ENCODE measurements at places on chromosomes 3 and 15.

DNA sequence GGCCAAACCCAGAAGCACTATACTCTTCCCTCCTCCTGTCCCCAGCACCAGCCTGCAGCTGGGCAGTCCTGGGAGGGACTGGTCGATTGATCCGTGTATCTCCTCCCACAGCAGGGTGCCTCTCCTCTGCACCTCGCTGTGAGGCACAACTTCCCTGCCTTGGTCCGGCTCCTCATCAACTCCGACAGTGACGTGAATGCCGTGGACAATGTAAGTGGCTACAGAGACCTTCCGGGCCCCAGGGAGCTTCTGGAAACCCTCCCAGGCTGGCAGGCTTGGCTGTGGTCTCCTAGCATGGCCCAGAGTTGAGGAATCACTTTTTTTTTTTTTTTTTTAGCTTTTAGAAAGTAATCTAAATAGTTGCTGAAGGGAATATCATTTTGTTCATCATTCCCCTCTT is 30.7 kb downstream of the ANKDD1A start:
- DNase-seq = peak; percentile 42

DNA sequence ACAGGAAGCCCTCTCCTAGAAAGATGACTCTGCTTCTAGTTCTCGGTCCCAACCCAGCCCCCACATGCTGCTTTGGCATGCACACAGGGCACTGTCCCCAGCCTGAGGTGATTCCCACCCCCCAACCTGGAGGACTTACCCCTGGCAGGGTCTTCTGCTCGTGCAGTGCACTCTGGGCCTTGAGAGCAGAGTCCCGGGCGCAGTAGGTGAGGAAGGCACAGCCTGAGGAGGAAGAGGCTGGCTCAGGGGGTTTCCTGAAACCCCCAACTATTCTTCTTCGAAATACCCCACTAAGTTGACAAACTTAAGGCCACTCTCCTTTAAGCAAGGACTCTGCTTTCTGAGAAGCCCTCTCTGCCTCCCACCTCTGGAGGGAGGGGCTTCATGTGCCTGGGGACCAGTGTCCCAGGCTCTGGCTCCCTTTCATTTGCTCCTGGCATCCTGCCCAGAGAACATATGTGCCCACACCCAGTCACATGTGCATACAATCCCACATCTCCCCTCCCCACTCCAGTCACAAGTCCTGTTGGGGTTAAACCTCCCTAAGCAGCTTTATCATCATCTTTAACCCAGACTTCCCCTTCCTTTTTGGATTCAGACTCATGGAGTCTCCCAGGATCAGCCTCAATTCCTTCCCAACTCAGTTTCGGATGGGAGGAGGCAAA is 4.1 kb downstream of the CELF6 start:
- DNase-seq = no peak

GRCh38 chr3:97952280-97952679 is 20.0 kb downstream of the RIOX2 start:
- DNase-seq = no peak

GRCh38 chr3:12461097-12461649 is 23.1 kb upstream of the TSEN2 start:
- DNase-seq = no peak

DNA sequence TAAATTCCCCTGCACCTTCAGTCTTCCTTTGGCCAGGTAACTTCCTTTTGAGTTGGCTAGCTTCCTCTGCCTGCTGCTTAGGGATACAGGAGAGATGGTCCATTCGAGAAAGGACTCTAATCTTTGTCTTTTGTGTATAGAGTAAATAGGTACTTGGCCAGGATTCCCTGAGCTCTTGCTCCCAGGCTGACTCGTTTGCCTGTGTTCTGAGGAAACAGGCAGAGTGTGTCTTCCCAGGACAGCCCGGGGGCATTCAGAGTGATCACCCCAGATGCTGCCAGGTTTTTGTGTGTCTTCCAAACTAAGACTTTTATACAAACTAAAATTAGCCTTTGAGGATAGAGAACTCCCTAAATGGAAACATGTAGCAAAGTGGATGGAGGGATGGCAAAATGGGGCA is 39.5 kb downstream of the TMEM108 start:
- no peak for DNase-seq

- no peak for DNase-seq
Measured at GRCh38 chr3:111246967-111247760, 175.5 kb downstream of the NECTIN3 start.

- no peak for DNase-seq
Measured at GRCh38 chr3:142105991-142106390, 43.4 kb downstream of the TFDP2 start.

- DNase-seq = no peak
Measured at GRCh38 chr3:22893644-22894325, 309.3 kb upstream of the UBE2E2 start.

DNA sequence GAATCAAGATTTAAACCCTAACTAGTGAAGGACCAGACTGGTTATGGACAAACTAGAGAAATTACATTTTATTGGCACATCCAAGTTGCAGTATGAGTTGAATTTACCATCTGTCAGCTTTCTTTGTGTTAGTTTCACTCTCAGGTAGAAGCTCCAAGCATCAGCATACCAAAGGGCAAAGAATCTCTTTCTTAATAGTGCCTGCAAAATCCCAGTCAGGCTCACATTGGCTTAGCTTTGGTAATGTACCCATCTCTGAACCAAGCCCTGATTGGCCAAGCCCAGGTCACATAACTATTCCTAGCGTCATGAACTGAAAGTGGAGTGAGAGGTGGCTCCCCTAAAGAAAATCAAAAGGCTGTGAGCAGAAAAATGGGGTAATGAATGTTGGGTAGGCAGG is 66.9 kb downstream of the CCNL1 start:
- DNase-seq = no peak

GRCh38 chr3:69488026-69488425 is 102.1 kb upstream of the FRMD4B start:
- no peak for DNase-seq

DNA sequence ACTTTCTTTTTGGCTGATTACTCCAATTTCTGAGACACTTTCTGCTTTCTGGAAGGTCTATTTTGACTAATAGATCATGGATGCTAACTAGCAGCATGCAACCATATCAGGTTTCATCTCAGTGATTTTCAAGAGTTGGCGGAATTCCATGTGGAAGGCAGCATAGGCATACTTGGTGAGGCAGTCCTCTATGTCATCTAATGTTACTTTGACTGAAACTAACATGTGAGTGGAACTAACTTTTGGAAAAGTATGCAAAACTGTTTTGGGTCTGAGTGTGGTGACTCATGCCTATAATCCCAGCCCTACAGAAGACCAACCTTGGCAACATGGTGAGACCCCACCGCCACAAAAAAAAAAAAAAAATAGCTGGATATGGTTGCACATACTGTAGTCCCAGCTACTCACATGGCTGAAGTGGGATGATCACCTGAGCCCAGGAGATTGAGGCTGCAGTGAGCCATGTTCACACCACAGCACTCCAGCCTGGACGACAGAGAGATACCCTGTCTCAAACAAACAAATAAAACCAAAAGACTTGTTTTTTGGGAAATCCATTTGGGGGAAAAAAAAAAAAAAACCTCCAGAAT is 1033.7 kb downstream of the ROBO1 start:
- no peak for DNase-seq

- DNase-seq = no peak
Measured at GRCh38 chr15:67196672-67197363, 57.6 kb downstream of the AAGAB start.

- DNase-seq = peak; percentile 49
Measured at GRCh38 chr15:70351941-70352774, 254.4 kb upstream of the TLE3 start.

GRCh38 chr15:90232941-90233386 is 777 bp downstream of the CIB1 start:
- no peak for DNase-seq

DNA sequence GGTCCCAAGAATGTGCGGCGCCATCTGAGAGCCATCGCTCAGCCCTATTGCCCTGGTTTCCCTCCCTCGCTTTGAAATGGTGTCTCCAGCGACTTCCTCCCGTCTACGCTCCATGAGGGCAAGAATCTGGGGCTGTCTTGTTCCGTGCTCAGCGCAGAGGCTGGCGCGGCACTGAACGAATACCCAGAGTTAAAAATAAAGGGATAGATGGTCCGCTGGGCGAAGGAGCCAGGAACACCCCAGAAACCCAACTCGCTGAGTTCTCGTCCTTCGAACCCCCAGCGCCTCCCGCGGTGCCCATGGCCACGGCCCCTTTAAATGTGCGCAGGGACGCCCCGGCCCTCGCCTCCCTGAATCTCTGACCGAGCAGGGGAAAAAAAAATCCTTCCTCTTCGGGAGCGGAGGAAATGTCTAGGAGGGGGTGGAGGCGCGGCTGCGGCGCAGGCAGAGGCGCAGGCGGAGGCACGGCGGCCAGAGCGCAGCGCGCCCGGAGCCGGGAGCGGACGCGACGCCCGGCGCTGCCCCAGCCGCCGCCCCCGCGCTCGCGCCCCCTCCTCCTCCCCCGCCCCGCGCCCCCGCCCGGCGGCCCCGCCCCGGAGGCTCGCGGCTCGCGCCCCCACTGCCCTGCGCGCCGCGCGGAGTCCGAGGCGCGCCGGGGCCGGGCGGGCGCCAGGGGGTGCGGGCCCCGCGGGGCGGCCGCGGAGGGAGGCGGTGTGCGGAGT is 8.5 kb upstream of the FGD5 start:
- DNase-seq = no peak

GRCh38 chr3:52534281-52535183 is 875 bp upstream of the NT5DC2 start:
- no peak for DNase-seq

DNA sequence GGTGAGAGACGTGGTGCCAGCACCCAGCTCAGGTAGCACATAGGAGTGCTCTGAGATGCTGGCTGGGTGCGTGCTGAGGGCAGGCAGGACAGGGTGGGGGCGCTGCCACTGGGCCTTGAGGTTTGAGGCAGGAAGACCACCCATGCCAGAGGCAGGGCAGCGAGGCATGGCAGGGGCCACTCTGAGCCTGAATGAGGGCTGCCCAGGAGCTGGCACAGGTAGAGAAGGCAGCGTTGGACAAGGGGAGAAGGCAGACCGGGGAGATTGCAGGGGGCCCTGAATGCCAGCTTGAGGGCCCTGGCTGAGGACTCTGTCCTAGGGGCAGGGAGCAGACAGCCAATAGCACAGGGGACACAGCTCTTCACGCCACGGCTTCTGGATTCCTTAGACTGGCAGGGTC is 50.2 kb downstream of the ADAMTS7 start:
- DNase-seq = no peak

- no peak for DNase-seq
Measured at GRCh38 chr3:181604267-181604666, 107.5 kb upstream of the SOX2 start.

GRCh38 chr3:129046037-129046731 is 14.4 kb upstream of the GP9 start:
- DNase-seq = peak; percentile 79

- DNase-seq = no peak
Measured at GRCh38 chr3:106108925-106109324, 240.1 kb upstream of the CBLB start.

DNA sequence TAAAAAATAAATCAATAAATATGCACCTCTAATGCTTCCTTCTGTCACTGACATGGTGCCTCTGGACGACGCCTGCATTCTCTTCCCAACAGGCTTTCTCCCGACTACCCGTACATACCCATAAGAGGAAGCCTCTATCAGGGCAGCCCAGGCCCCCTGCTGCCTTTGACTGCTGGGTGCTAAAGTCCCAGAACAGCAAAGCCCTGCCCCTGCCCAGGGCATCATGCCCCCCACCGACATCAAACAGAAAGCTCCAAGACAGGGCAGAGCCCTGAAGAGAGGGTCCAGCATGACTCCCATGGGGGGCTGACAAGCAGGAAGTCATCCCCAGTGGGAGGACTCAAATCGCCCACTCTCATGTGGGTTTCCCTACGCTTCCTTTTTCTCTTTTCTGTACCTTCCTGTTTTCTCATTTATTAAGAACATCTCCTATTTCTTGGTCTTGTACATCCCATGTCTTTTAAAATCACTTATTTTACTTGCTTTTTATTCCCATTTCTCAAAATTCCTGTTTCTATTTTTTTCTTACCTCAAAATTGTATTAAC is 23.4 kb downstream of the XPC start:
- DNase-seq = peak; percentile 43

GRCh38 chr3:58307639-58308215 is 1.4 kb downstream of the HTD2 start:
- DNase-seq = no peak

DNA sequence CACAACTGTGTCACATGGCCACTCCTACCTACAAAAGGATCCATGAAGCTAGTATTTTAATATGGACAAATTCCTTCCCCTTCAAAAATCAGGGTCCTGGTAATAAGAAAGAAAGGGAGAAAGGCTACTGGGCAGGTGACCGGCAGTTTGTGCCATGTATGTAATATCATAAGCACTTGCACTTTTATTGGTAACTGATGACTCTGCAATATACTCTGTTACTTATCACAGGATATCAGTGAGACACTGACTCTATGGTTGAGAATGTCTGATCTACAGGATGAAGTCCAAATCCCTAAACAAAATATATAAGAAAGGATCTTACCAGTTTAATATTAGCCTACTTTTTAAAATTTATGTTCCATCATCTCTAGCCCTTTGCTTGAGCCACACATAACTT is 315.2 kb downstream of the AGBL1 start:
- no peak for DNase-seq

DNA sequence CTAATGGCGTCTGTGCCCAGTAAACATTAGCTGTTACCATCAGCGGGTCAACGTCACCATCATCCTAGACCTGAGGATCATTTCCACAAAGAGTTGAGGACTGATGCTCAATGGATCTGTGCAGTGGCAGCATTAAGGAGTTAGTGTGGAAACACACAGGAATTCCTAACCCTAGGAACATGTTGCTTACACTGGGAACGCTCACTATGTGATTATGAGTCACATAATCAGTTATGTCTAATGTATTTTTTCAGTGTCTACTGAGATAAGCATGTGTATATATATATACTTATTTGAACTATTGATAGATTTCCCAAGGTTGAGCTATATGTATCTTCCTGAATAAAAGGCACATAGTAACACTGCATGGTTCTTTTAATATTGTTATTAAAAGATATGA is 19.0 kb downstream of the ARNT2 start:
- DNase-seq = no peak

DNA sequence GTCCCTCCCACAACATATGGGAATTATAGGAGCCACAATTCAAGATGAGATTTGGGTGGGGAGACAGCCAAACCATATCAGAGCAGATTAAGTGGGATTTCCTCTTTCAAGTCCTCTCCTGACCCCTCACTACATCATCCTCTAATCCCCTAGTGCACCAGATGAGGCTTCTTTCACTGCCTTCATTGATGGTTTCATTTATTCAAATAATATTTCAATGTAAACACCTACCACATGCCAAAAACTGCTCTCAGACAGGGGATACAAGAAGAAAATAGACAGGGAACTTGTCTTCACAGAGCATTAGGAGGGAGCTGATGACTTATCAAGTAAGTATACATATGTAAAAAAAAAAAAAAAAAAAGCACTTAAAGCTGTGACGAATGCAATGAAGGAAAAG is 180.2 kb downstream of the NTRK3 start:
- DNase-seq = no peak

DNA sequence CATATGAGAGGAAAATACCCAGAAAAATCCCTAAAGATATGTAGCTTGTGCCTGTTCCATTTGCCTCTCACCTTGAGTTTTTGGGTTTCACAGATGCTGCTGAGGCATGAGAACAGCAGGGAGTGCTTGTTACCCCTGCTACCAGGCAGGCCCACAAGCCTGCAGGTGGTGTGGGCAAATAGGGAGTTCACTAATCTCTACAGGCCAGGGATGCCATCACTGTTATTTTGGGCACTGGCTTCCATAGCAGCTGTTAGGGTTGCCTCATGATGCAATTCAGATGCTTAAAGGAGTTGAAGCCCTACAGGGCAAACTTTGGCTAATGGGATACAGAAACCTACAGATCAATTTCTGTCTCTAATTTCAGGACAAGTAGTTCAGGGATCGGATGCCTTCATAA is 873.5 kb downstream of the OTOL1 start:
- no peak for DNase-seq

GRCh38 chr3:159418571-159419526 is 569.8 kb upstream of the IL12A start:
- no peak for DNase-seq

Measured in activated CD8-positive, alpha-beta memory T cell treated with anti-CD3 and anti-CD28 coated beads for 24 hours (primary cell).